NCI-H510A treated with DMSO at 0.1 percent for 48 hours (cell line): ENCODE measurements at places on chromosomes 6 and 20.

GRCh38 chr6:10550764-10551163, 29.6 kb downstream of the GCNT2 start:
- DNase-seq, result no peak

DNA sequence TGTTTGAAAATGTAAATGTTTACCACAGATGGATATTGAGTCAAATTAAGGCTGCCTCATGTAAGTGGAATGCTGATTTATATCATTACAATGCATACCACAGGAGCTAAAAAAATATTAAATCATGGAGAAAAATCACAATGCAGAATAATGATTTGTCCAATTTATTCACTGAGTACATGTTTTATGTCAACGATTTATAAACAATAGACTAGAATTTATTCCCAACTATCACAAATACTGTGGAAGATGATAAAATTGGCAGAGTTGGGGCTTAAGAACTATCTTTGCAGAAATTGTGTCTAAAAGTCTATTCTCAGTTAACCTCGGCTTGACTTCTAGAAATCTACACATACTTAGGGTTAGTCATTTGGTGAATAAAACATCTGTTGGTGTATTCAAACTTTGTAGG, 472.1 kb upstream of the MARCKS start:
- DNase-seq, result no peak

GRCh38 chr6:142913511-142914047, 31.4 kb downstream of the HIVEP2 start:
- DNase-seq, result no peak

DNA sequence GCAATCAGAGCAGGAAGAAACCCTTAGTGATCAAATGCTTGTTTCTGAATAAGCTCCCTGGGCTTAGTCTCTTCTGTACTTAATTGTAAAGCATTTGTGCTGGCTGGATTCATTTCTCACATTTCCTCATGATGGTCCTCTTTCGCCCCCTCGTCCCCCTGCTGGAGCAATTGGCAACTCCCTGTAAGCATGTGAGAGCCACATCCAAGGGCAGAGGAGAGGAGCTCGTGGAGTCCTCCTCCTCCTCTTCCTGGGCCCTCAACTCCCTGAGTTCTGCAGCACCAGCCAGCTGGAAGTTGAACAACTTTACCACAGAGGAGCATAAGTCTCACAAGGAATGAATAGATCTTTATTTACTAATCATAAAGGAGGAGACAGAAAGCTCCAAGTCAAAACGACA, 12.6 kb downstream of the ANKEF1 start:
- DNase-seq, result no peak

DNA sequence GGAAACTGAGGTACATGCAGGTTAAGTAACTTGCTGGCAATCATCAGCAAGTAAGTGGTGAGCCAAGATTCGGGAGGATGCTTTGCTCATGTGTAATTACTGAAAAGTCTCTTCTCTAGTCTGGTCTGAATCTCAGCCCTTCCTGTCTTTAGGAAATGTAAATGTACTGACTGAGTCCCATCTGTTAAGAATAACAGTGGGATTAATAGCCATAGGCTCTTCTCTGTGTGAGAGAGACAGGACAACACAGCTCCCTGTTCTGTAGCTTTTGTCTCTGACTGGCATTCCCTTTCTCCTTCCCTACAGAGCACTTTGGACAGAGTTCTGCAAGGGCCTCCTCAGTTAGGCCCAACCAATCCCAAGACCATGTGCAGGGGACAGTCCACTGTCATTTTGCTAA, 131.3 kb upstream of the OGFRL1 start:
- DNase-seq, result no peak

DNA sequence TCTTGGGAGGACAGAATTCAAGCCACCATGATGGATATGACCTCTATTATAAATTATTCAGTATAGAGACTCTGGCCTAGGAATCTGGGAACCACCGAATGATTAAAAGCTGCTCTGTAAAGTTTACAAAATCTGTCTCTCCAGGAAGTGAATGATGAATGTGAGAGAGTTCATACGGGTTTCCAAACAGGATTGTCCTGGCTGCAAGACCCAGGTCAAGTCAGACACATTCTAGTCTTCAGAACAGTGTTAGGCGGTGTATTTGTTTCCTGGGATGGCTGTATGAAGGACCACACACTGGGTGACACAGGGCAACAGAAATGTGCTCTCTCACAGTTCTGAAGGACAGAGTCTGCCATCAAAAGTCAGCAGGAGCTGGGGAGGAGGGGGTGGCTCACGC, 222.4 kb downstream of the ZNF217 start:
- DNase-seq, result no peak

- no peak for DNase-seq
These were observed 23.1 kb downstream of the ENPP3 start for GRCh38 chr6:131660195-131660594.

- no peak for DNase-seq
These were observed 166.1 kb upstream of the OPRM1 start for GRCh38 chr6:153872946-153873345.

DNA sequence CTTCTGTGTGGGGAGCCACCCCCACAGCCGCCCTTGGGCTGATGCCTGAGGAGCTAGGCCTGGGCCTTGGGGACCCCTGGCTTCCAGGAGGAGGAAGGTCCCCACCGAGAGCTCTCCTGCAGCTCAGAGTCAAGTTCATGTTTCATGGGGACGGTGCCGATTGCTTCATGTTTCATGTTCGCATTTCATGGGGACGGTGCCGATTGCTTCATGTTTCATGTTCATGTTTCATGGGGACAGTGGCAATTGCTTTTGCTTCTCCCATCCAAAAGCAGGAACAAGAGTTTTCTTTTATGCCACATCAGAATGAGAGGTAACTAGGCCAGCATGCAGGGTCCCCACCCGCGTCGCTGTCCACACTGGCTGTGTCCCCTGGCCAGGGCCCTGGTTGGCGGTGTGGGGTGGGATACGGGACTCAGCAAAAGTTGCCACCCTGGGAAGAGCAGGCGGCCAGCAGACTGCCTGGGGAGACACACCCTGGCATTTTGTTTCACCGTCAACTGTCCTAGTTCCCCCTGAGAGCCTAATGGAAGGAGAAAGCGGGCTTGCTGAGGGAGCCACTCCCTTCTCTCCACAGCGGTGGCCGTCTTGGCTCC, 46.0 kb downstream of the DACT2 start:
- DNase-seq, result no peak

DNA sequence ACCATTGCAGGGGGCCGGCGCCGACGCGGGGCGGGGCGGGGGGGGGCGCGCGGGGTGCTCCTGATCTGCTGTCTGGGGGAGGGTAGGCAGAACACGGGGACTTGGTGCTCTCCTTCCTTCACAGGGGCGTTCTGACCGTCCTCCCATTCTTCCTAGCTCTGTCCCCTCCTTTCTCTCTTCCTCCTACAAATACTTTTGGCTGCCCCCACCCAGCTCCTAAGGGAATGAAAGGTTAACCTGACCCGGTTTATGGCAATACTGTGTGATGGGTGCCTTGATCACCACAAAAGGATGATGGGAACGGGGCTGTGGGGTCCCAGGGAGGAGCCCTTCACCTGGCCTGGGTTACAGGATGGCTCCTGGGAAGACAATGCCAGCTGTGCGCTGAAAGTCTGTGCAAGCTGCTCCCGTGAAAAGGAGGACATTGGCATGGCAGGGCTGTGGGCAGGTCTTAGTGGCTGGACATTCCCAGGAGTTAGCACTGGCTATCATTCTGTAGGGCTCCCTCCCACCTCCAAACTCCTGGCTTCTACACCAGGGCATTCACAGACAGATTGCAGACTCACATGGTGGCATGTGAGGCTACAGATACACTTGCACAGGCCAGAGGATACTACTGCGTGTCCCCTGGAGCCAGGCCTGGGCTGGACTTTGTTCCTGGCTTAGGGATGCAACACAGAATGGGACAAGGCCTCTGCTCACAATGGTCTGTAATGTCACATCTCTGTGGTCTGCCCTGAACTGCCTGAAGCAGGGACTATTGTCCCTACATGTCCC, 1.9 kb upstream of the TPD52L2 start:
- DNase-seq, result no peak

DNA sequence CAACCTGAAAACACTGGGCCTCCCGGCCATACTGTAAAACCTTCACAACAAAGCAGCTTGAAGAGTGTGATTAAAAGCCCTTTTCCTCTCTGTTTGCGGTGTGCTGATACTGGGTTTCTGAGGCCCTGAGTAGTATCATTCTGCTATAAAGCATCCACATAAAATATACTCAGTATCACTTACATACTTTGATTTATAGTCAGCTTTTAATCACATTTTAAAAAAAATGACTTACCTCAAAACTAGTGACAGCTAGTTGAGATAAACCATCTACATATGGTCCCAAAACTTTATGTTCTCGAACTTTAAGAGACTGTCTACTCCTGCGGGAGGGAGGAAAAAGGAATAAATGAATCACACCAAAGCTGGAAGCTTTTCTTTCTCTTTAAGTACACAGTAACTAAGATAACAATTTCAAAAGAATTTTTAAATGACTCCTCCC, 135.7 kb downstream of the KIF13A start:
- DNase-seq, result no peak

- DNase-seq, result no peak
These were observed 37.4 kb downstream of the PRKN start for GRCh38 chr6:162690158-162690557.

DNA sequence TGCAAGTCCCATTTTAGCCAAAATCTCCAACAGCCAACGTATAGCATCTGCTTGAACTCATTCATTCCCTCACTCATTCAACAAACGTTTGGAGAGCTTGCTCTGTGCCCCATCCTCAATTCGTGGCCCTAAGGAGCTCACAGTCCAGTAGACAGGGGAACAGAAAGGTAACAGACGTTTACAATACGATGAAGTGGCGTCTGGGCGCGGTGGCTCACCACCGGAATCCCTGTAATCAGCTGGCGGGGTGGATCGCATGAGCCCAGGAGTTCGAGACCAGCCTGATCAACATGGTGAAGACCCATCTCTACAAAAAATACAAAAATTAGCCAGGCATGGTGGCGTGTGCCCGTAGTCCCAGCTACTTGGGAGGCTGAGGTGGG, 790 bp upstream of the E2F1 start:
- DNase-seq, result no peak

DNA sequence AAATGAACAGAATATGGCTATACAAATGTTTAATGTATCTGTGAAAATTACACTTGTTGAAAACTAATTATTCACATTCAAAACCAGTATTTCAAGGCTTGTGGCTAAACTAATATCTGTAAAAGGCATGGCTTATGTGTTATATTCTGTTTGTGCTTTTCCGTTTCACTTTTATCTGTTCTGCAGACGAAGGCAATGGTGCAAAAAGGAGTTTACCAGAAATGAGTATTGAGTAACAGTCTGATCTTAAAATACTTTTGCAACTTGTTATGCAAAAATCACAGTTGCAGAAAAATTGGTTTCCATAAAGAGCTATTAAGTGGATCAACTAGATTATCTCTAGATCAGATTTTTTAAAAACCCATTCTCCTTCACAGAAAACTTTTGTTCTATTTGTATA, 9.4 kb upstream of the STX11 start:
- no peak for DNase-seq

DNA sequence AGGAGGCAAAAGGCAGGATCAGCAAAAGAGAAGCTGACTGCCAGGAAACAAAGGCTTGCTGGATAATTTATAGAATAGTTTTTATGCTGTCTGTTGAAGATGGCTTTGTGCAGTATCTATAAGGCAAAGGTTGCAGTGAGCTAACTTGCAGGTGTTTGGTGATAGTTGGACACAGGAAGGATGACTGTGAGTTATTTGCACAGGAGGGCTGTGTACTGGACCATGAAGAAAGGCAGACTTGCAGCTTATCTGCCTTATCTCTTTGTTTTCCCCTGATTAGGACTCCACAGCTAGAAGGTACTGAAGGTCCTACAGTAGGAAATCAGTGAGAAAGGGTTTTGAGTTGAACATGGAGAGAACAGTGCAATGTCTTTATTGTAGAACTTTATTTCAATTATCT, 2.1 kb downstream of the BTN1A1 start:
- DNase-seq, result peak; percentile 57

DNA sequence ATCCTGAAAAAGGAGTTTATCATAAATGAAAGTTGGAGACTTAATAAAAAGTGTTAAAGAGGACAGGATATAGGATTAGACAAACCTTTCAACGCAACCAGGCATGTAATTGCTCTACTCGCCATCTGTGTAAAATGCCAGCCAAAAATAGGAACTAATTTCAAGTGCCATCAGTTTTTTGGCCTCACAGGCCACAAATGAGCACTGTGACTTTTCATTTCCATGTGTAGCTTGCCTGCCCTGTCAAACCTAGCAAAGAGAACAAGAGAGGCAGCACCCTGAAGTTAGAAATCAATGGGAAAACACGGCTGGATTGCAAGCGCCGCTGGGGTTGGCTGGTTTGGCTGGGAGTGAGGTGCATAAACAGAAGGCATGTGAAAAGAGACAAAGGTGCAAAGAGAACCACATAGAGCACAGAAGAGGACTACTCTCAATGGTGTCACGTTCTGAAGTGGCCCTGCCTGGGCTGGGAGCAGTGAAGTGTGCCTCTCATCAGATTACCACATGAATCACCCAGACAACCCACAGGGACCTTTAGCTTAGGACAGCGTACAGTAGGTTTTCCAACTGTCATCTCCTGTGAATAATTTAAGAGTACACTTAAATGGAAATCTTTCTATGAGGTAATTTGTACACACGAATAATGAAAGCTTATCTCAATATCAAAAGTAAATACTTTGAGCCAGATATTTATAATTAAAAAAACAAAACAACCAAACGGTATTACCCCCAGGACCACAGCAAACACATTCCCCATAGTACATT, 78.0 kb upstream of the NHSL1 start:
- peak; percentile 91 for DNase-seq

DNA sequence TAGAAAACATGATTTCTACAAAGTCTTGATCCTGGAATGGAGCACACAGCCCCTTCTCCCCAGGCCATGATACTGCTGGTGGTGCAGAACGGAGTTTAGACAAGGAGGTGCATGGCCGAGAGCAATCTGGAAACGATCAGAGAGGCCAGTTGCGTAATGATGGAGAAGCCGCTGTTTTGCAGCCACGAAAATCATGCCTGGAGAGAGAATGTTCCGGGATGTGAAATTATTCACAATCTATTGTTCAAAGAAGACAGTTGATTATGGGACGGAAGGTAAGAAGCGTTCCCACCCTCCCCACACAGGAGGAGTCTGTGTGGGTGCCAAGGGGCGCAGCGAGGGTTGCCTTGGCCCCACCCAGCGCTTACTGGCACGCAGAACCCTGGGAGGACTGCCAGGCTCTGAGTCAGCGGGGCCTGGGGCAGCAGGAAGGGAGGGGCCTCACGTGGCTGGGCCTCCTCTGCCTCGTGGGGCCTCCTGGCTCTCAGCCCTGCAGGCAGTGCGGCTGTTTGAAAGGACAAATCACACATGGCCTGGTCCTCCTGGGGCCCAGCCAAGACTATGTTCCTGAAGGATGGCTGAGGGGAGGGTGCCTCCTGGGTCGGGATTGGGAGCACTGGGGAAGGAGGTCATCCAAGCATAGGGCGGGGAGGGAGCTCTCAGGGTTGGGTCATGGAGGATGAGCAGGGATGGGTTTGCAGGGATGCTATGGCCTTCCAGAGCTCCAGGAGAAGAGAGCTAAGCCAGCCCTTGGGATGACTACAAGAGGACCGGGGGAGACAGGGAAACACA, 8.7 kb upstream of the AP5S1 start:
- peak; percentile 97 for DNase-seq

- DNase-seq, result no peak
These were observed 155.2 kb downstream of the BTBD3 start for GRCh38 chr20:12072954-12073264.

DNA sequence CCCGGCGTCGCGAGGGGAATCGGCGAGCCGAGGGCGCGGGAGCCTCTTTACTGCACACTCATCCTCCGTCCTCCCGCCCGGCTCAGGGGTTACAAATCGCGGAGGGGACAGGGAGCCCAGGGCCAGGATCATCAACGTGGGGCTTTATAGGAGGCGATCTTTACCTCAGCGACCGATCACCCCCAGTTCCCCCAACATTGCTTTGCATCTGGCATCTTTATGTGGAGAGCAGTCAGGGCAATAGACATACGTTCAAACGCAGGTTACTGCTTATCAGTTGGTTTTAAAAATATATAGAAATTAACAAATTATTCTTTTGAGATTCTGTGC, 634 bp downstream of the HSF2 start:
- no peak for DNase-seq
